ENCODE measurements at places on chromosomes 5 and 9.

GRCh38 chr9:21027295-21027694 is 4.1 kb downstream of the HACD4 start:
- DNase-seq = no peak

GRCh38 chr9:83340451-83340850 is 197.8 kb downstream of the FRMD3 start:
- no peak for DNase-seq

DNA sequence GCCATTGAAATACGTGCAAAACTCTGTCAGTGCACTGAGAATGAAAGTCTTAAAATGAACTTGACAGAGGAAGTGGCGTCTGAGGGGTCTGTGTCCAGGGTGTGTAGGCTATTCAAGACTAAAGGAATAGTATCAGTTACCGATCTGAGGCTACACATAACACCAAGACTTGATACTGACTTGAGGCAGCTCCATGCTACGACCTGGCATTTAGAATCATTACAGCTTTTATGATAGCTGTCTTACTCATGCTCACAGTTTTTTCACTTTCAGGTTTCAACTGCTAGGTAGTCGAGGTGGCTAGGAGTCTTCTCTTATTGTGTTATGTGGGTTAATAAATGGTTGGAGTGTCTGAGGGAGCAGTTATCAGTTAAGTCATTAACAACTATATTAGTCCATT is 92.8 kb upstream of the SLCO6A1 start:
- no peak for DNase-seq

DNA sequence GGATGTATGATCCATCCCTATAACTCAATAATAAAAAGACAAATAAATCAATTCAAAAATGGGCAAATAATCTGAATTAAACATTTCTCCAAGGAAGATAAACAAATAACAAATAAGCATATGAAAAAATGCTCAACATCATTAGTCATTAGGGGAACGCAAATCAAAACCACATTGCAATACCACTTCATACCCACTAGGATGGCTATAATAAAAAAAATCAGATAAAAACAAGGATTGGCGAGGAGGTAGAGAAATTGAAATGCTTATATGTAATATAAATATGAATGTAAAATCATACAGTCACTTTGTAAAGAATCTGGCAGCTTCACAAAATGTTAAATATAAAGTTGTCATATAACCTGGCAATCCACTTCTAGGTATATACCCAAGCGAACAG is 52.3 kb upstream of the TBCA start:
- no peak for DNase-seq

DNA sequence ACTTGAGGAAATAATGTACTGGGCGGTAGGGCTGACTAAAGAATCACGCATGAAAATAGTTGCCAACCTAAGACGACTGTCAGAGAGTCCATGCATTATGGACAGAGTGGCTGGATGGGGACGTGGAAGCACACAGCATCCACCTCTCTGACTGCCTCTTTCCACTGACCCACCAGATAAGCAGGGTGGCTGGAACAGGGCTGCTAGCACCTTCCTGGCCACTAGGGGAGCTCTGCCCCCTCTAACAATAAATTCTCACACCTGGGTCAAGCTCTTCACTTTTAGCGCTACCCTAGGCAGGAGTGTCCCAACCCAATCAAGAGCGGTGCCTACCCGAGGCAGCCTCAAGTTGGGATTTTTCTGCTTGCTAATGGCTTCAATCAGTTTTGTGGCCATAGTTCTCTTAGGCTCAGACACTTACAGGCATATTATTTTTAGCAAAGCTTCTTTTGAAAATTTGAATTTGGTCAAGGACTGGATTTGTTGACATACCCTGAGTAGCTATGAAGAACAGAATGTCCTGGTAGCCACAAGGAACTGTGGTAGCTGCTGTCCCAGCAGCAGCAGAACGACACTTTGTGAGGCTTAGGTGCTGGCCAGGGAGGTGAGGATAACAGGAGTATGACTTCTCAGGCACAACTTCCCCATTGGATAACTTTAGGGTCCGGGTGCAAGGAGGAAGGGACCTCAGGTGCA is 6.9 kb upstream of the TPM2 start:
- DNase-seq = peak; percentile 77

GRCh38 chr9:77598524-77598923 is 49.6 kb downstream of the GNA14 start:
- DNase-seq = no peak

- DNase-seq = no peak
Observed at GRCh38 chr5:68137511-68138140, 77.9 kb upstream of the PIK3R1 start.

DNA sequence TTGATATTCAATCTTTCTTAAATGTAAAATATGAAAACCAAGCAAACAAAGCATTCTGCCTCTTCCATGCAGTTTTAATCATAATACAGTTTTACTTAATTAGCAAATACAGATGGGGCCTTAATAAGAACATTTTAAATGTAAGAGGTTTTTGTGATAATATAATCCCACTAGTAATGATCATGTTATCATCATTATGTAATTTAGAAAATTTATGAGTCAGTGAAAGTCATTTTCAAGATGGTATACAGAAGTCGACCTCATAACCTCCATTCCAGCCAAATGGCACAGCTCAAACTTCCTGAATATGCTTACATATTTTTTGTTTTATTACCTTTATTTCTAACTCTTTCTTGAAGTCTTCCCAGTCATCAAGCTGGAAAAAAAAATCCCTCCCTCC is 102.2 kb upstream of the GNA14 start:
- DNase-seq = no peak

- peak; percentile 84 for DNase-seq
Observed at GRCh38 chr5:119360905-119361593, 5.2 kb downstream of the TNFAIP8 start.

GRCh38 chr9:31730398-31730797 is 654.0 kb upstream of the ACO1 start:
- no peak for DNase-seq

GRCh38 chr9:76352026-76352620 is 42.1 kb downstream of the RFK start:
- no peak for DNase-seq

DNA sequence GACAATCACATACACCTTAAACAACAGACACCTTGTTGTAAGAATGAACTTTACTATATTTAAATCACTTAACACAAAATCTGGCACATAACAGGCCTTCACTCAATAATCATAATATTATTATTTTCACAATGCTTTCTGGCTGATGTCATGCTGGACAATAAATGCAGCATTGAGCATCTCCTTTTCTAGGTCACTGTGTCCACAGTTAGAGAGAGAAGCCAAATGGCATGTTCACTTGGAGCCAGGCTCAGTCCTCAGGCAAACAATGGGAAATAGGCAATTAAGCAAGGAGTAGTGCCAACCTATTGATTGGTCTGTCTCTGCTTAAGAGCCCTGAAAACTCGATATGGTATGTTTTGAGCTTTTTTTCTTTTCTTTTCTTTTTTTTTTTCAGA is 50.6 kb upstream of the KLF4 start:
- no peak for DNase-seq

DNA sequence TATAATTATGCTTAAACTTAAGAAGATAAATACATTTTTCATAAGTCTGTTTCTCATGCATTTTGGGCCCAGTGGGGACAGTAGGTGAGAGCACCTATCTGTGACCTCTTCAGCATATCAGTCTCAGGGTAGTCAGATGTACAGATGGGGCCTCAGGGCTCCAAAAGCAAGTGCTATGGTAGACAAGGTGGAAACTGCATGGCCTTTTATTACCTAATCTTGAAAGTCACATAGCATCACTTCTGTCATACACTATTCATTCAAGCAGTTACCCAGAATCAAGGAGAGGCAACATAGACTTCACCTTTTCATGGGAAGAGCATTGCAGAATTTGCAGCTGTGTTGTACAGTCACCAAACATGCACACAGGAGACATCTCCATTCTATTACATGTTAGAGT is 94.8 kb downstream of the SV2C start:
- DNase-seq = no peak

DNA sequence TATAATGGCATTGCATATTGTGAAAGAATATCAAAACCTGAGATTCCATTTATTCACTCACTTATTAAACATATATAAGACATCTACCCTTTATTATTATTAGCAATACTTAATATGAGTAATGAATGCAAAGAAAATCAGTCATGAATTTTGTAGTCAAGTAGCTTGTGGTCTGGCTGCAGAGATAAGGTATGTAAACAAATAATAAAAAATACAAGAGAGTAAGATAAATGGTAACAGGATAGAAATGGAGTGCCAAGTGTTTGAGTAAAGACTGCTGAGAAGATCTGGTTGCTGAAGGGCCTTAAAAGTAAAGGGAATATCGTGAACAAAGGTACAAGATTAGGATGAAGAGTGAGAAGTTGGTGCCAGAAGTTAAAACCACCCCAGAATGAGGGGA is 18.4 kb downstream of the TRIM32 start:
- no peak for DNase-seq

DNA sequence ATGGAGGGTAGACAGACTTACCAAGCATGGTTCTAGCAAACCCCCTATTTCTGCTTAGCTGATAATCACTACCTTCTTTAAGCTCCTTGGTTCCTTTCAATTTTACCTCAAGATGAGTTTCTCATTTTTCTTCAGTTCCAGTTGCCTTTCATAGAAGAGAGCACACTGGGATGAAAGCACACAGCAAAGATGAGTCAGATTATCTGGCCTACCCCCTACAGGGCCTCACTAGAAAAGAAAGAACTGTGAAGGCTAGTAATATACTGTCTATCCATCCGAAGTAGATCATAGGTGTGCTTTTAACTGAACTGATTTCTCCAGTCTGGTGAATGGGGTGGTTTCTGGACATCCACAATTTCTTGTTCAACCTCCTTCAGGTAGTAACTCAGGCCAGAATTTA is 122.5 kb downstream of the TRPM3 start:
- DNase-seq = no peak

- peak; percentile 30 for DNase-seq
Observed at GRCh38 chr5:153654504-153655200, 164.2 kb downstream of the GRIA1 start.

GRCh38 chr9:33465596-33466564 is 7.8 kb downstream of the NOL6 start:
- no peak for DNase-seq

DNA sequence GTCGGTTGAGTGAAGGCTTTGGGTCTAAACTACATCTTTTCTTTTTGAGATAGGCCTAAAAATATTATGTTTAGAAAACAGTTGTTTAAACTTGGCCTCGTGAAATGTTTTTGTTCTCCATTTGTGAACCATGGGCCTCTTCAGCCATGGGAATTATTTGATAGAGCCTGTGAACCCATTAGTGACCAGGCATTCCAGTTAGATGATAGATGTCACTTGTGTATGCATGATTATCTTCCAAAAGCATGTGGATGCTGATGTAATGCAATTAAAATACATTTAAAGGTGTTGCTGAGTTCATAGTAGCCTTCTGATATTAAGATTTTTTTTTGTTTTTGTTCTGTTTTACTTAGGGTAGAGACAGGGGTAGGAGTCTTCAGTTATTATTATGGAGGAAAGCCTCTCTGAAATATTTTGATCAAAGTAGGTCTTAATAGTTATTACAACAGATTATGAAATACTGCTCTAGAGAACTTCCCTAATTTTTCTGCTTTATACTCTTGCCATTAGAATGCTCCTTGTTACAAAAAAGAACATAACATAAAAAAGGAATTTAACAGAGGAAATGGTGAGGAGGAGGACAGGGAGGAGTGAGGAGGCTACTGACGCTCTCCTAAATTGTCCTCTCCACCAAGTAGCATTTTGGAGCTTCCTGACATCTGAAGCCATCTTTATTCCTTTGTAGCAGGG is 32.9 kb downstream of the CPEB4 start:
- DNase-seq = no peak

GRCh38 chr5:163642904-163643303 is 137.5 kb downstream of the MAT2B start:
- DNase-seq = no peak

DNA sequence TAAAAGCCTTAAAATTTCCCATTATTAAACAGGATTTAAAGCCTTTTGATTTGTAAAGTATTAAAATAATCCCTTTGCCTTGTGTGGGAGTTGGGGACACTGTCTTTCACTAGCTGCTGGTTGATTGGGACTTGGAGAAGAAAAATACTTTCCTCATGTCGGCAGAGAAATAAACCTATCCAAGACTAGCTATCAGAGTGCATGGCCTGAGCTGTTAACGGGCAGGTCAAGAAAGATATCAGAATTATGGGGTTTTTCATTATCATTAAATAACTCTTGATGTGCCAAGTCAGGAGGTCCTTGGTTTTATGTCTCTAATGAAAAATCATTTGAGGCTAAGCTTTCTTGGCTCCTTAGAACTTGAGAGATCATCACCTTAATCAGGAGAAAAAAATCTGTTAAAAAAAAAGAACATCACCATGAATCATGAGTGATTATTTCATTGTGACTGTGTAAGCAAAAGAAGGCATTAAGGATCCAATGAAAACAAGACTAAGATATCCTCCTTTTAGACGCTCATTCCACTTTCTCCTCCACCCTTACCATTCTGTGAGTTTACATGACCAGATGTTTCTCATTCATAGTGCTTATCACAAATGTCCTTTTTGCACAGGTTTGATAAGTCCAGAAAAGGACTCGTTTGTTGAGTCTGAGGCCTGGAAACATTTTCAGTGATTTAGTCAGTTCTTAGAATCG is 140.4 kb upstream of the EGFLAM start:
- DNase-seq = no peak

DNA sequence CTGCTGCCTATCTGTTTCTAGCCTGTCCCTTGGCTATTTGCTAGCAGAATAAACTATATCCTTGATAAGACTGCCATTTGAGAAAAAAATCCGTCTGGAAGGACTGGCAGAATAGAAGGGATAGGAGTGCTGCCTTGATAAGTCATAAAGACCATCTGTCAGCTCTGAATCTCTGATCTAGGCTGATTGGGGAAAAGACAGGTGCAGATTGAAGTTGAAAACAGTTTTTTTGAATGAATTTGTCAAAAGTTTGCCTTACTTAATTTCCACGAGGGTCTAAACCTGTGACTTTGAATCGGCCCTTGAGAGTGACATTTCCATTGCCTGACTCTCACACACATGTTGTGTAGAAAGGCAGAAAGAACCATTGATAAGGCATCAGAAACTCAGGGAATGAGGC is 218.6 kb downstream of the MAN2A1 start:
- no peak for DNase-seq

GRCh38 chr5:133866160-133866902 is 102.1 kb downstream of the C5orf15 start:
- DNase-seq = no peak

GRCh38 chr5:16673241-16674201 is 56.7 kb upstream of the RETREG1 start:
- no peak for DNase-seq

- DNase-seq = no peak
Observed at GRCh38 chr5:146084376-146084775, 21.0 kb downstream of the PLAC8L1 start.

DNA sequence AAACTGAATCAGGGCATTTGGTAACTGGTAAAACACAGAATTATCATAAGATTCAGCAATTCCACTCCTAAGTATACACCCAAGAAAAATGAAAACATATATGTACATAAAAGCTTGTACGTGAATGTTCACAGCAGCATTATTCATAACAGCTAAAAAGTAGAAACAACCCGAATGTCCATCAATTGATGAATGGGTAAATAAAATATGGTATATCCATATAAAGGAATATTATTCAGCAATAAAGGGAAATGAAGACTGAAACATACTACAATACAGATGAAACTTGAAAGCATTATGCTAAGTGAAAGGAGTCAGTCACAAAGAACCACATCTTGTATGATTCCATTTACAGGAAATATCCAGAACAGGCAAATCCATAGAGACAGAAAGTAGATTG is 65.5 kb downstream of the MPDZ start:
- DNase-seq = no peak

- DNase-seq = no peak
Observed at GRCh38 chr9:128288273-128289004, 12.4 kb downstream of the SWI5 start.
